ENCODE measurements at places on chromosomes 5 and 9.

GRCh38 chr9:37555786-37556185, 20.4 kb downstream of the FBXO10 start:
- DNase-seq, result no peak

DNA sequence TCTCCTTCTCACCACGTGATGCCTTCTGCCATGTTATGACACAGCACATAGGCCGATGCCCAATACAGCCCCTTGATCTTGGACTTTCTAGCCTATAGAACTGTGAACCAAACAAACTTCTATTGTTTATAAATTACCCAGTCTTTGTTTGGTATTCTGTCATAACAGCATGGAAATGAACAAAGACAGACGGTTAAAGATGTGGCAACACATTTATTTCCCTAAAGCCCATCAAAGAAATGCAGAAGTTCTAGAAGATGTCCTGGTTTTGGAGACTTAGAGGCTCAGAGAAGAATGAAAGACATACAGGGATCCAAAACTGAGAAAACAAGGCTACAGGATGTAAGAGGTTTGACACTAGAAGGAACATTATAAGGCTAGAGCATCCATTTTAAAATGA, 600.8 kb upstream of the DAB2 start:
- no peak for DNase-seq

DNA sequence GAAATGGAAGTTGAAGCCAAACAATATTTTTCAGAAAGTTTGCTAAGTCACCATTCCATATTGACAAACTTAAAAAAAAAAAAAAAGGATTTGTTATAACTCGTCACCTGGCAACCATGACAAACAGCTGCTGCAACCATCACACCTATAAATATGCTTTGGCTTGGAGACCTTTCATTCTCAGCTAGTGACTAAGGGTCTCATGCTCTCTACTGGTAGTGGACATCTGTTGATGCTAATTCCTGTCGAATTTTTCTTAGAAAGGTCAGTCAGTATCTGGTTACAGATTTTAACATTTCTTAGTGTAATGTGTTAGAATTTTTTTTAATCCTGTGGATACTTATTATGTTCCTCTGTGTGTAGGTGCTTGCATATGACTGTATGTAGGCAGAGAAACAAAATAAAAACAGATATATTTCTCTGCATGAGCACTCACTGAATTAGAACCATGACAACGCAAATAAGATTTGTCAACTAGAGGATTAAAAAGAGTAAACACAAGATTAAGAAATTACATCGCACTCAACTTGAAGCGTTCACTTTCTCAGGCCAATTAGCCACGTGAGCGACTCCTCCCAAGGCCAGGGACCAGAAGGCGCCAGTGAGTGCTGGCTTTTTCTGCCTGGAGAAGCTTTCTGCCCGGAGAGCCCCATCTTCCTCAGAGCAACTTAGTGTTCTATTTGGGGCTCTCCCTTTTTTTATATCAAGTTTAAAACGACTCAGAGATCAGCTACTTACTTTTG, 27.0 kb upstream of the ZNF622 start:
- no peak for DNase-seq

- no peak for DNase-seq
Measured at GRCh38 chr5:64634997-64635686, 55.2 kb upstream of the SHISAL2B start.

DNA sequence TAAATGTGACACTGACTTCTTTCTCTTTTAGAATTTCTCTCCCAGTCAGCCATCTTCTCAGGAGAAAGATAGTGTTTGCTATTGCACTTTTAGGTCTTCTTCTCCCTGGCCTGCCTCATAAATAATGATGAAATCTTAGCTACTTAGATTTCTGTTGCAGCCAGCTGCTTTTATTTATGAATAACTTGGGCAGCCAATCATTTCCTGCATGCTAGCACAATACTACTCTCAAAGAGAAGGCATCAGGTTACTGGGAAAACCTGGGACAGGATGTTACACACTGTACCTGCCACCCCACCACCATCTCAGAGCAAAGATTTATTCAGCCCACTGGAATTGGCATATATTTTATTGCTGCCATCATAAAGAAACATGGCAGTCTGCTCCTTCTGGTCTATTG, 266.6 kb downstream of the PRELID2 start:
- DNase-seq, result no peak

- no peak for DNase-seq
Measured at GRCh38 chr9:85223506-85224125, 518.1 kb downstream of the AGTPBP1 start.

- no peak for DNase-seq
Measured at GRCh38 chr5:136661026-136661425, 295.7 kb upstream of the TRPC7 start.

- no peak for DNase-seq
Measured at GRCh38 chr5:35939639-35940038, 1.2 kb upstream of the CAPSL start.

DNA sequence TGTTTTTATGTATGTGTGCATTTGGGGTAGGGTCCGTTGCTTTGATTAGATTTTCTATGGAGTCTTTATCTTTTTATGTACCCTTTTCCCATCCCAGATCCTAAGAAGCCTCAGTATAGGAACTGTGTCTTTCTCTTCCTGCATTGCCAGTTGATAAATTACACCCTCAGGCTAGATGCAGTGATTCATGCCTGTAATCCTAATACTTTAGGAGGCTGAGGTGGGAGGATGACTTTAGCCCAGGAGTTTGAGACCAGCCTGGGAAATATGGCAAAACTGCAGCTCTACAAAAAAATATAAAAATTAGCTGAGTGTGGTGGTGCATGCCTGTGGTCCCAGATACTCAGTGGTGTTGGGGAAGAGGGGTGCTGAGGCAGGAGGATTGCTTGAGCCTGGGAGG, 40.2 kb downstream of the NLN start:
- DNase-seq, result no peak

DNA sequence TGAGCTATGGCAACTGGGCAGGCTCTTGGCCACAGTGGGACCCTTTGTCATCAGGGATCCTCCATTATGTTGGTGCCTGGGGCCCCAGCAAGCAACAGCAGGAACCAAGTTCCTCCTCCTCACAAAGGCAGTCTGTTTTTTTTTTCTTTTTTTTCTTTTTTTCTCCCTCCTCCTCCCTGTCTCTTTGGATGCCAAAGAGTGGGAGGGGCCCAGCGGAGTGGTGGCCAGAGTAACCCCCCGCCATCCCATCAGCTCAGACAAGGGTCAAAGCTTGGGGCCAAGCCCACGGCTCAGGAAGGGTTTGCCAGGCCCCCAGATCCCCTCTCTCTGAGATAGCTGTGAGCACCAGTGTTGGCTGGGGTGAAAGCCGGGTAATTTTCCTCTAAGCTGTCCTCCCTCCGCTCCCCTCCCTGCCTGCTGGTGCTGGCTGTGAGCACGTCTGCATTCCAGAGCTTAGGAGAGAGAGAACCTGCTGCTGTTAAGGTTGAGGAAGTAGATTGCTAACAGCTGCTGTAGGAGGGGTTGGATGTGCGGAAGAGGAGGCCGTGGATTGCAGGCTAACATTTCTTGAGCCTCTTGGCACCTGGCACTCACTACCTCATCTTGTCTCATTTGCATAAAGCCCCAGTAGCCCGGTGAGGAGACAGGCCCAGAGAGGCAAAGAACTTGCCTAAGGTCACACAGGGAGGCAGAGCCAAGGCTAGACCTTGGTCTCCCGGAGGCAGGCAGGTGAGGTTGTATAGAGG, 21.2 kb downstream of the GSN start:
- DNase-seq, result no peak

GRCh38 chr5:134178096-134178419, 1.3 kb upstream of the SKP1 start:
- DNase-seq, result no peak

DNA sequence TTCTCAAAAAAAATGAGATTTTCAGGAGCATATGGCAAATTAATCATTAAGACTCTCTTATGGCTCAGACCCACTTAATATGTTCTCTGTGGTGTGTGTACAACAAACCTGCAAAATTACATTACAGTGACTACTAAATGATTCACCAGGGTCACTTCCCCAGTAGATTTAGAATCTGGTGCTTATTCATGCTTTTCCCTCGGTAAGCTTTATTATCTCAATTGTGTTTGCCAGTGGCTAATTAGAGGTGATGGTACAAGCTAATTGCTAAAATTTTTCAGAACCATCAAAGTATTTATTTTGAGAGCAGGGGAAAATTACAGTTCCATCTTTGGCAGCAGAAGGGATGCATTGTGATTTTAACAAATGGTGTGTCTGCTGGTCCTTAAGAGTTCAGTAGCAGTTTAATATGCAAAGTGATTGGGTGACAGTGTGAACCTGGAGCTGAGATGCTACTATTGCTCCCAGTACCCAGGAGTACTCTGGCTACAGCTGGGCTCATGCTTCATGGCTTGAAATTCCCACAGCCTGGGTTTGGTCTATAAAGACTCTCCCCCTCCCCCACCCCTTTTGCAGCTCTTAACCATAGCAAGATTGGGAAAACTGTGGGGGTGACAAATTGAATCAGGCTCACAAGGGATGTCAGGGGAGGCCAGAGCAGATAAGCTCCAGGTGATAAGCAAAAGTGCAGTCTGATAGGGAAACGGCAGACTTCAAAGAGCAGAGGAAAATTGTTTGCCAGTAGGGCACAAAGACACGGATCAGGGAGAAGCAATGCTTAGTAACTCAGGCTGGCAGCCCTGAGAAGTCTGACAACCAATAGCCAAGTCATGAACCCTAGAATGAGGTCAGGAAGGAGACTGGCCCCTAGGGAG, 92.8 kb upstream of the RAD23B start:
- DNase-seq, result no peak

- no peak for DNase-seq
Measured at GRCh38 chr5:40515476-40515875, 164.2 kb upstream of the PTGER4 start.

- no peak for DNase-seq
Measured at GRCh38 chr9:123807251-123807650, 122.7 kb downstream of the DENND1A start.

- no peak for DNase-seq
Measured at GRCh38 chr5:42598311-42598710, 158.3 kb upstream of the CCDC152 start.

- no peak for DNase-seq
Measured at GRCh38 chr5:131272307-131272706, 8.5 kb downstream of the CDC42SE2 start.

Data from stimulated activated CD4-positive, alpha-beta T cell treated with anti-CD3 and anti-CD28 coated beads, Interleukin-1b, Interleukin-23, amount 100 ng/mL, for 1 hour (primary cell).